ENCODE measurements at places on chromosomes 1 and 21. TPM values are rescaled to one million over a fixed set of nuclear protein-coding genes. Genes with fewer than 3 reads are reported as not detected.

SH2D2A gene
- total RNA-seq, result 6.9 TPM

NPHS2 gene
- total RNA-seq, result not detected

OPRD1 gene
- total RNA-seq, result 2.5 TPM

TRNP1 gene
- 49.4 TPM for total RNA-seq

RCC1 gene
- total RNA-seq, result 93.2 TPM

S100A13 gene
- 84.2 TPM for total RNA-seq

AGT gene
- total RNA-seq, result 1.0 TPM

NBPF26 gene
- total RNA-seq, result 7.2 TPM

PIK3CD gene
- total RNA-seq, result 20.2 TPM

CLDN17 gene
- total RNA-seq, result not detected

DNA sequence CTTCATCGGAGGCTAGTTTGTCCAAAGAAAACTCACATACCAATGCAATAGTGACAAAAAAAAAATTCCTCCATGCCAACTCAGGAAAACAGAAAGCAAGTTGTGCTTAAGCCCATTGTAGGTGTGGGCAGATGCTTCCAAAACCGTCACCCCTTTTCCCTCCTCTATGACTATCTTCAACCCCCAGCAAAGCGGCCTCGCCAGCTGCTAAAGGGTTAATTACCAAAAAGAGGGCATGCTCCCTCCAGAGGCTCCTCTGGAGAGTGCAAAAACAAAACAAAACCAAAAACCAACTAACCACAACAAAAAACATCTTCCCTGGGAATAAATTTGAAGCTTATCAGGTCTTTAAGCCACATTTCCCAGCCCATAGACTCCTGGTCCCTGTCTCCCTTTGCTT is 1.2 kb downstream of the LMOD1 start:
- H3K36me3 ChIP-seq, result no peaks in the 10 kb centered on the region
- peak; percentile 28 for DNase-seq

DNA sequence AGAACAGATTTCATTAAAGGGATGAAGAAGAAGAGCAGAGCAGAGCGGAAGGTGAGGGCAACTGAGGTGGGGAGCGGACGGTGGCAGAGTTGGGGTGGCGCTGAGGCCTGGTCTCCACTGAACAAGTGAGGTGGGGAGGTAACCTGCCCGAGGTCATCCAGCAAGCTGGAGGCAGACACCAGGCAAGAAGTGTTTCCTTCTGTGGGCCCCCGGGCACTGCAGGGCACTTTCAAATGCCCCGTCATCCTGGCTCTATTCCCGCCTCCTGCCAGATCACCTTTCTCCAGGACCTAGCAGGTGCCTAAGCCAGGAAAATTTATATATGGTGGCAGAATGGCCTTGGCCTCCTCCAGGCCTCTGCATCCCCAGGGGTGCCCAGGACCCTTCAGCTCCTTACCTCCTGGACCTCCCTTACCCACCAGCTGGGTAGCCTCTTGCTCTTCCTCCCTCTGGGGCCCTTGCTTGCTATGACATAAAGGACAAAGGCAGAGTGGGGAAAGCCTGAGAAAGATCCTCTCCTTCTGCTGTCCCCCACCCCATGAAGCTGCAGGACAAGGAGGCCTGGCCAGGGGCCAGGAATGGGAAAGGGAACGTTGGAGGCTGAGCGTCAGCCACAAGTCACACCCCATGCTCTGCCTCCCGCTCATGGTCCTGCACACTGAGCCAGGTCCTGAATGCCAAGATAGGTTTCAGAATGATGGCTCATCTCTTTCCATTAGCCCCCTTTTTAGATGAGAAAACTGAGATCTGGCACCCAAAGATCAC is 29.0 kb downstream of the VWA5B1 start:
- H3K36me3 ChIP-seq, result no peaks in the 10 kb centered on the region
- DNase-seq, result no peak
- H3K4me3 ChIP-seq, result no peak overlapping the region

DNA sequence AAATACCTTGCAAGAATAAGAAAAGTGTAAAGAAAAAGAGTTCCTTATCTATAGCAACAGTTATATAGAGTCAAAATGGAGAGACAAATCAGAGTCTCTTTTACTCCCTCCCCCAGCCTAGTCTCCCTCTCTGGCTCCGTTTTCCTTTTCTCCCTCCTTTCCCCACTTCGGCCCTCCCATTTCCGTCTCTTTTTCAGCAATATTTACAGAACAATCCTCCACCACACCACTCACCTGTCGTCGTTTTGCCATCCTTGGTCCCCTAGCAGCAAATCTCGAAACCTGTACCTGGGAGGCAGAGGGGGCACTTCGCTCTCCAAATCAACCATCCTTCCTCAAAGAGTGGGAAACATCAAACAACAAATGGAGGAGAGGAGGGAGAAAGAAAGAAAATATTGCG is 259 bp downstream of the KCNT2 start:
- peak overlapping the region; percentile 99 for H3K27ac ChIP-seq
- no peak for DNase-seq
- H3K27me3 ChIP-seq, result no peaks in the 10 kb centered on the region
- H3K4me1 ChIP-seq, result peaks cover 55% of the 10 kb centered on the region

GRCh38 chr1:85454214-85454613 is 10.7 kb downstream of the DDAH1 start:
- H3K4me3 ChIP-seq, result no peak overlapping the region
- H3K36me3 ChIP-seq, result no peaks in the 10 kb centered on the region
- H3K27me3 ChIP-seq, result no peaks in the 10 kb centered on the region
- no peaks in the 10 kb centered on the region for H3K4me1 ChIP-seq
- DNase-seq, result no peak

DNA sequence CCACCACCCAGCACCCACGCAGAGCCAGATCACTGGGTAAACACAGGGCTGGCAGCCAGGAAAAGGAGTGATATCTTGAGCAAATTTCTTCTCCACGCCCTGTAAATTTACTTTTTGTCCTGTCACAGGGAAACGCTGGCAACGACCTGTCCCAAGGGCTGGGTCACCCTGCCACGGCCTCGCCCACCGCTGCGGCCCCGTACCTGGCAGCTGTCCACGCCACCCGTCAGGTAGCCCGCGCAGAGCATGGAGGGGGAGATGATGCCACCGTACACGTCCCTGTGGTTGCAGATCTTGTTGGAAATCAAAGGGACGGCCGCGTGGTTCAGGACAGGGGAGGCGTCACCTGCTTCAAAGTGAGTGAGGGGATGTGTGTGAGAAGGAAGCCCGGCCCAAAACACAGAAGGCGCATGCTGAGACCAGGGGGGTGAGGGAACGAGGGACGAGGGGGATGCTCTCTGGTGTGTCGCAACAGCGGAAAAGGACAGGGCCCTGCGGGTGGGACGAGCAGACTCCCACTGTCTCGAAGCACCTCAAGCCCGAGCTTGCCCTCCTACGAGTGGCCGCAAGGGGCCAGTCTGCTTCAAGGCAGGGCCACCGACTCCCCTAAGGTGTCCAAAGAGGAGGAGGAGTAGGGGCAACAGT is 10.1 kb upstream of the TFF1 start:
- DNase-seq, result peak; percentile 38
- peaks cover 12% of the 10 kb centered on the region for H3K4me1 ChIP-seq
- peaks cover under 1% of the 10 kb centered on the region for H3K36me3 ChIP-seq
- no peak overlapping the region for H3K27ac ChIP-seq
- H3K27me3 ChIP-seq, result peaks cover under 1% of the 10 kb centered on the region
- H3K4me3 ChIP-seq, result no peak overlapping the region

GRCh38 chr1:57637155-57637554 is 213.3 kb upstream of the DAB1 start:
- no peak overlapping the region for H3K27ac ChIP-seq
- no peaks in the 10 kb centered on the region for H3K36me3 ChIP-seq
- peaks cover 5% of the 10 kb centered on the region for H3K27me3 ChIP-seq
- H3K4me1 ChIP-seq, result peaks cover 19% of the 10 kb centered on the region
- H3K4me3 ChIP-seq, result no peak overlapping the region
- DNase-seq, result no peak

DNA sequence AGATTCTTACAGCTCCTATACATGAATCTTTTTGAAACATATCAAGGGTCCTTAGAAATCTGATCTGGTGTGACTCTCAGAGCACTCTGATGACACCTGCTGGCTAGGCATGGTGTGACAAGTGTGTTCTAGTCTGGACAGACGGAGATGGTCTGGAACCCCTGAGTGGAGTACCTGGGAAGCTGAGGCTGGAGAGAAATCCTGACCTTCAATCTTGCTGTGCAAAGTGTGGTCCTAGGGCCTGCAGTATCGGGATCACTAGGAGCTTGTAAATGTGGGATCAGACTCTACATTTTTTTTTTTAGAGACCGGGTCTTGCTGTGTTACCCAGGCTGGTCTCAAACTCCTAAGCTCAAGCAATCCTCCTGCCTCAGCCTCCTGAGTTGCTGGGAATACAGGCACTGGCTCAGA is 78.6 kb upstream of the SOD1 start:
- DNase-seq, result peak; percentile 87
- no peaks in the 10 kb centered on the region for H3K36me3 ChIP-seq
- H3K4me3 ChIP-seq, result no peak overlapping the region
- no peak overlapping the region for H3K27ac ChIP-seq
- H3K27me3 ChIP-seq, result no peaks in the 10 kb centered on the region

- no peaks in the 10 kb centered on the region for H3K27me3 ChIP-seq
- H3K4me1 ChIP-seq, result peaks cover 7% of the 10 kb centered on the region
- H3K27ac ChIP-seq, result no peak overlapping the region
- DNase-seq, result no peak
Measured at GRCh38 chr1:31127266-31127665, 61.7 kb upstream of the PUM1 start.

GRCh38 chr1:182794676-182795201 is 5.2 kb downstream of the NPL start:
- no peak for DNase-seq
- no peak overlapping the region for H3K27ac ChIP-seq
- peaks cover 11% of the 10 kb centered on the region for H3K4me1 ChIP-seq
- no peaks in the 10 kb centered on the region for H3K36me3 ChIP-seq
- peaks cover 34% of the 10 kb centered on the region for H3K27me3 ChIP-seq
- H3K4me3 ChIP-seq, result no peak overlapping the region

DNA sequence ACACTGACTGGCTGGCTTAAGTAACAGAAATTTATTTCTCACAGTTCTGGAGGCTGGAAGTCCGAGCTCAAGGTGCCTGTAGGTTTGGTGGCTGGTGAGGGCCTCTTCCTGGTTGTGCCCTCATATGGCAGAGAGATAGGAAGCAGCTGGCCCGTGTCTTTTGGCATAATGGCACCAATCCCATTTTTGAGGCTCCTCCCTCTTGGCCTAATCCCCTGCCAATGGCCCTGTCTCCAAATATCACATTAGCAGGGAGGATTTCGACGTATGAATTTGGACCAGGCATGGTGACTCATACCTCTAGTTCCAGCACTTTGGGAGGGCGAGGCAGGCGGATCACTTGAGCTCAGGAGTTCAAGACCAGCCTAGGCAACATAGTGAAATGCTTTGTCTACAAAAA is 37.4 kb downstream of the AGPAT3 start:
- H3K36me3 ChIP-seq, result peaks cover 16% of the 10 kb centered on the region
- no peak overlapping the region for H3K27ac ChIP-seq
- no peak overlapping the region for H3K4me3 ChIP-seq
- H3K4me1 ChIP-seq, result peaks cover 3% of the 10 kb centered on the region

DNA sequence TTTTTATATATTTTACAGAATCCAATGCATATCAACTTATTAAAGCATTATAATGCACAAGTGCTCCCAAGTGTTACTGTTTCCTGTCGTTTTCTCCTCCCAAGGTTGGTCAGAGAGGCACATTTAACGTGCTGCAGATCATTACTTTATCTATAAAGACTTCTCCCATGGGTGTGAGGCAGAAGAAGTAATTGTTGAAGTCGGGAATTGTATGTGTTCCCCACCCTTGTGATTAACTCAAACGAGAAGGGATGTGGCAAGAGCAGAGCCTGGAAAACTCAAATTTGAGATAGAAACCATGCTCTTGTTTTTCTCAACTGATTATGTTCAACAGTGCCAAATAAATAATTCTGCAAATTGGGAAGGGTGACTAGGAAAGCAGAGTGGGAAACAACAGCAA is 412.5 kb upstream of the ADAMTS5 start:
- H3K27ac ChIP-seq, result no peak overlapping the region
- H3K4me3 ChIP-seq, result no peak overlapping the region
- no peaks in the 10 kb centered on the region for H3K27me3 ChIP-seq
- peaks cover 26% of the 10 kb centered on the region for H3K4me1 ChIP-seq
- no peaks in the 10 kb centered on the region for H3K36me3 ChIP-seq

DNA sequence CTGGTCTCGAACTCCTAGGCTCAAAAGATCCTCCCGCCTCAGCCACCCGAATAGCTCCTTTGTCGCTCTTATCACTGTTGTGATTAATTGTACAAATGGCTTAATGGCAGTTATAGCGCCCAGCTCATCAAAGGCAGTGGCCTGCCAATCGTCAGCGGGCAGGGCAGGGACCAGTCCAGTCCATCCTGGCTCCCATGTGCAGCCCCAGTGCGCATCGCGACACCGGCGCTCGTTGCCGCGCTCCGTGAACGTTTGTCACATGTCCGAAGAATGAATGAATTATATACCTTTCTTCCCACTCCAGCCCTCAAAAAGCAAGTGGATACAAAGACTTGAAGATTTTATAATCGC is 18.4 kb downstream of the MTX1 start:
- no peaks in the 10 kb centered on the region for H3K36me3 ChIP-seq
- H3K27me3 ChIP-seq, result peaks cover 29% of the 10 kb centered on the region
- peak overlapping the region; percentile 95 for H3K27ac ChIP-seq
- peaks cover 25% of the 10 kb centered on the region for H3K4me1 ChIP-seq
- H3K4me3 ChIP-seq, result peak overlapping the region; percentile 92

- no peak overlapping the region for H3K4me3 ChIP-seq
- H3K36me3 ChIP-seq, result no peaks in the 10 kb centered on the region
- no peak for DNase-seq
Measured at GRCh38 chr1:23209770-23210169, 7.5 kb downstream of the HTR1D start.

GRCh38 chr1:212782422-212783154 is 9.0 kb downstream of the NSL1 start:
- H3K4me1 ChIP-seq, result no peaks in the 10 kb centered on the region
- no peak for DNase-seq
- no peak overlapping the region for H3K27ac ChIP-seq
- no peak overlapping the region for H3K4me3 ChIP-seq
- peaks cover 64% of the 10 kb centered on the region for H3K36me3 ChIP-seq

DNA sequence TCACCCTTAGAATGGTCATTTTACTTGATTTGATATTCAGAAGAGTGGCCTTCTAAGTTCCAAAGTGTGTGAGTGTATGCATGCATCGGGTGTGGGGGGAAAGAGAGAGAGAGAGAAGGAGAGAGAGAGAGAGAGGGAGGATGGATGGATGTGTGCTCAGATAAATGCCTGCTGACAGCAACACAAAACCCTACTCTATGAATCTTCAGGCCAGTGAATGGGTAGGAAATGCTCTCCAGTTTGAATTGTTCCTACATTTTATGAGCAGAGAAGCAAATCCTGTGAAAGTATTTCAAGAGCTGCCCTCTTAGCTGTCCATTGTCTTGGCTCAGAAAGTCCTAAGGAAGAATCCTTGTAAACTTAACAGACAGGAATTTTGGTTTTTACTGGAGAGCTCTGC is 7.4 kb downstream of the JAM2 start:
- no peaks in the 10 kb centered on the region for H3K27me3 ChIP-seq
- H3K27ac ChIP-seq, result no peak overlapping the region
- DNase-seq, result no peak
- H3K36me3 ChIP-seq, result no peaks in the 10 kb centered on the region
- H3K4me1 ChIP-seq, result peaks cover 3% of the 10 kb centered on the region
- H3K4me3 ChIP-seq, result no peak overlapping the region

All from WTC11 (cell line).